ENCODE measurements at places on chromosomes 6 and 20. TPM values are rescaled to one million over a fixed set of nuclear protein-coding genes. Genes with fewer than 3 reads are reported as not detected.
A peak's percentile ranks its signal among the peaks of the same experiment; 100 is the strongest.

The GSTA2 gene
- total RNA-seq, result 25.3 TPM

The TFAP2D gene
- total RNA-seq, result not detected

The CLDN20 gene
- total RNA-seq, result not detected

The OR12D3 gene
- total RNA-seq, result not detected

The ATRN gene
- total RNA-seq, result 36.9 TPM

The MOG gene
- total RNA-seq, result not detected

The MUC21 gene
- 0.65 TPM for total RNA-seq

The MTFR2 gene
- 2.5 TPM for total RNA-seq

The THBD gene
- total RNA-seq, result 1.5 TPM

The ACTL10 gene
- total RNA-seq, result 1.7 TPM

The CASS4 gene
- total RNA-seq, result 0.38 TPM

The IP6K3 gene
- total RNA-seq, result not detected

The CST4 gene
- 56.8 TPM for total RNA-seq

The COL9A3 gene
- 21.2 TPM for total RNA-seq

The ETV7 gene
- total RNA-seq, result 1.7 TPM

The TBXT gene
- total RNA-seq, result 0.85 TPM

The LZTS3 gene
- 17.2 TPM for total RNA-seq

GRCh38 chr20:57473246-57474048 is 51.5 kb downstream of the CTCFL start:
- H3K27me3 ChIP-seq, result peaks cover 16% of the 10 kb centered on the region
- H3K27ac ChIP-seq, result no peak overlapping the region
- H3K4me3 ChIP-seq, result no peak overlapping the region
- H3K36me3 ChIP-seq, result no peaks in the 10 kb centered on the region
- peaks cover 34% of the 10 kb centered on the region for H3K4me1 ChIP-seq

- H3K27me3 ChIP-seq, result peaks cover 5% of the 10 kb centered on the region
- H3K36me3 ChIP-seq, result no peaks in the 10 kb centered on the region
- H3K4me3 ChIP-seq, result no peak overlapping the region
- peaks cover 16% of the 10 kb centered on the region for H3K4me1 ChIP-seq
Measured at GRCh38 chr6:2866171-2866846, 24.6 kb upstream of the SERPINB1 start.

- H3K4me3 ChIP-seq, result no peak overlapping the region
- H3K4me1 ChIP-seq, result peaks cover 3% of the 10 kb centered on the region
- no peak for DNase-seq
- H3K36me3 ChIP-seq, result peaks cover 8% of the 10 kb centered on the region
- no peaks in the 10 kb centered on the region for H3K27me3 ChIP-seq
Measured at GRCh38 chr20:35273449-35274171, 4.3 kb downstream of the MMP24OS start.

- H3K4me3 ChIP-seq, result no peak overlapping the region
- DNase-seq, result no peak
- no peaks in the 10 kb centered on the region for H3K4me1 ChIP-seq
- no peak overlapping the region for H3K27ac ChIP-seq
- H3K36me3 ChIP-seq, result peaks cover 26% of the 10 kb centered on the region
Measured at GRCh38 chr20:31790401-31790800, 28.8 kb upstream of the MYLK2 start.

GRCh38 chr6:119323478-119323877 is 26.1 kb downstream of the MAN1A1 start:
- H3K27me3 ChIP-seq, result no peaks in the 10 kb centered on the region
- peaks cover 6% of the 10 kb centered on the region for H3K36me3 ChIP-seq
- no peak overlapping the region for H3K27ac ChIP-seq
- no peak overlapping the region for H3K4me3 ChIP-seq
- no peak for DNase-seq
- H3K4me1 ChIP-seq, result no peaks in the 10 kb centered on the region

- H3K36me3 ChIP-seq, result no peaks in the 10 kb centered on the region
- no peak overlapping the region for H3K27ac ChIP-seq
- peaks cover 9% of the 10 kb centered on the region for H3K27me3 ChIP-seq
- DNase-seq, result no peak
Measured at GRCh38 chr20:41664584-41664983, 46.4 kb upstream of the CHD6 start.

DNA sequence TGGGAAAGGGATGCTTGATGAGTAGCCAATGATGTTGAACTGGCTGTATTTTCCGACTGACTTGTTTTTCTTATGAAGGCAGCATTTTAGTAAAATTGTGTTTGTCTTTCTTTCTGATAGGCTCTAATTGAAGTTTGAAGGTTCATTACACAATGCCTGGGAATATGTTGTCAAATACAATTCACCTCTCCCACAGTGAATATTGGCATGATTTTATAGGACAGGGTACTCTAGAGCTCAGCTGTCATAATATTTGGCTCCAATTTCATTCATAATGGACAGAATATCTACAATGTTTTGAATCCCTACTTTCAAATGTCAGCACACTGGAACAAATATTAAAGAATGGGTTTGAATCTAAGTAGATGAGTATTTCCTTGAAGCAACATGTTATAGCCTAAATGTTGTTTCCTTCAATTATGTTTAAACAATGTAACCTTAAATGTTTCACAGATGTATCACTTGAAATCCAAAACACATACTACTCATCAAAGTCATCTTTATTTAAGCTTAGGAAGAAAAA is 81.4 kb downstream of the LAMA2 start:
- H3K4me3 ChIP-seq, result no peak overlapping the region
- no peak overlapping the region for H3K27ac ChIP-seq
- H3K4me1 ChIP-seq, result peaks cover 9% of the 10 kb centered on the region

GRCh38 chr6:72374172-72374571 is 247.7 kb upstream of the KCNQ5 start:
- no peaks in the 10 kb centered on the region for H3K36me3 ChIP-seq
- no peak for DNase-seq
- H3K4me1 ChIP-seq, result peaks cover 5% of the 10 kb centered on the region
- H3K27me3 ChIP-seq, result no peaks in the 10 kb centered on the region
- no peak overlapping the region for H3K4me3 ChIP-seq

- H3K4me1 ChIP-seq, result peaks cover 29% of the 10 kb centered on the region
- H3K27ac ChIP-seq, result peak overlapping the region; percentile 98
- no peaks in the 10 kb centered on the region for H3K27me3 ChIP-seq
- peaks cover 11% of the 10 kb centered on the region for H3K36me3 ChIP-seq
- peak overlapping the region; percentile 99 for H3K4me3 ChIP-seq
Measured at GRCh38 chr6:113971741-113972140, 793 bp upstream of the HDAC2 start.

GRCh38 chr6:37788259-37788658 is 31.3 kb upstream of the ZFAND3 start:
- no peak overlapping the region for H3K4me3 ChIP-seq
- H3K4me1 ChIP-seq, result peaks cover 42% of the 10 kb centered on the region
- DNase-seq, result no peak
- H3K27ac ChIP-seq, result no peak overlapping the region
- H3K36me3 ChIP-seq, result no peaks in the 10 kb centered on the region

GRCh38 chr20:2775139-2775538 is 25.3 kb downstream of the CPXM1 start:
- DNase-seq, result no peak
- H3K4me3 ChIP-seq, result no peak overlapping the region
- H3K36me3 ChIP-seq, result no peaks in the 10 kb centered on the region
- peaks cover 22% of the 10 kb centered on the region for H3K27me3 ChIP-seq
- no peak overlapping the region for H3K27ac ChIP-seq

DNA sequence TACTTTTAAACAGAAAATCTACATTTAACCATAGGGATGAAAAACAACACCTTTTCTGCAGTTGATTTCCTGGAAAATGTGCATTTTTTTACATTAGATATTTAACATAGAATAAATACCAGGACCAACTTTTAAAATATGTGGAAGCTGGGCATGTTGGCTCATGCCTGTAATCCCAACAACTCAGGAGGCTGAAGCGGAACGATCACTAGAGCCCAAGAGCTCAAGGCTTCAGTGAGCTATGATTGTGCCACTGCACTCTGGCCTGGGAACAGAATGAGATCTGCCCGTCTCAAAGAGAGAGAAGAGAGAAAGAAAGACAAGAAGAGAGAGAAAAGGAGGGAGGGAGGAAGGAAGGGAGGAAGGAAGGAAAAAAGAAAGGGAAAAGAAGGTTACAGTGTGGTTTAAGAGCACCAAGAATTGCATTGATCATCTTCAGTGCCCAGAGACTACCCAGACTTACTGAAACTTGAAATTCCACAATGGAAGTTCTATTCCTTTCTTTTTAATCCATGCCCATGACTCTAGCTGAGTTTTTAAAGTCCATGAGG is 189.4 kb upstream of the ARID1B start:
- H3K27me3 ChIP-seq, result no peaks in the 10 kb centered on the region
- no peak overlapping the region for H3K4me3 ChIP-seq
- no peaks in the 10 kb centered on the region for H3K36me3 ChIP-seq
- no peaks in the 10 kb centered on the region for H3K4me1 ChIP-seq
- H3K27ac ChIP-seq, result no peak overlapping the region

DNA sequence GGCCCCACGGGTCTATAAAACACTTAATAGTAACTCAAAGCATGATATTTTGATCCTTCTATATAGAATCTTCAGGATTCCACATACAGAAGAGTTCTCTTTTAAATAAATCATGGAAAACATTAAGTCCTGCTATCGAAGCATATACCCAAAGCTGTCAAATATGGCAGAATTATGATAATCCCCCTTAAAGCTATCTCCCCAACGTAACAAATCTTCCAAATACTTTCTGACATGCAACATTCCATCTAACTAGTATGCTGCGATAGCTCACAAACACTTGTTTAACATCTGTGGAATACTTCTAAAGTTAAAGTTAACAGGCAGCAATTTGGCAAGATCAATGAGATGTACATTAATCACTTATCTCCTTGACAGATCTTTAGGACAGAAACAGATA is 371.0 kb upstream of the RUNX2 start:
- H3K4me1 ChIP-seq, result no peaks in the 10 kb centered on the region
- H3K27me3 ChIP-seq, result no peaks in the 10 kb centered on the region
- no peak overlapping the region for H3K27ac ChIP-seq
- H3K36me3 ChIP-seq, result peaks cover 7% of the 10 kb centered on the region

DNA sequence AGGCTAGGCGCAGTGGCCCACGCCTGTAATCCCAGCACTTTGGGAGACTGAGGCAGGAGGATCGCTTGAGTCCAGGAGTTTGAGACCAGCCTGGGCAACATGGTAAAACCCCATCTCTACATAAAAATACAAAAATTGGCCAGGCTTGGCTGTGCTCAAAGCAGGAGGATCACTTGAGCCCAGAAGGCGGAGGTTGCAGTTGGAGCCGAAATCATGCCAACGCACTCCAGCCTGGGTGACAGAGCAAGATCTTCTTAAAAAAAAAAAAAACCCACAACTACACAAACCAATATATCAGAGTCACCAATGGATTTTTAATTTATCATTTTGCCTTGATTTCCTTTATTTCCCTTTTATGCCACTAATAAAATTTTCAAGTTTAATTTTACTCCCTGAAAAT is 9.3 kb downstream of the MAP3K5 start:
- peaks cover 4% of the 10 kb centered on the region for H3K4me1 ChIP-seq
- H3K4me3 ChIP-seq, result no peak overlapping the region
- peaks cover 3% of the 10 kb centered on the region for H3K36me3 ChIP-seq
- no peak for DNase-seq
- H3K27ac ChIP-seq, result peak overlapping the region; percentile 94
- H3K27me3 ChIP-seq, result peaks cover 6% of the 10 kb centered on the region

DNA sequence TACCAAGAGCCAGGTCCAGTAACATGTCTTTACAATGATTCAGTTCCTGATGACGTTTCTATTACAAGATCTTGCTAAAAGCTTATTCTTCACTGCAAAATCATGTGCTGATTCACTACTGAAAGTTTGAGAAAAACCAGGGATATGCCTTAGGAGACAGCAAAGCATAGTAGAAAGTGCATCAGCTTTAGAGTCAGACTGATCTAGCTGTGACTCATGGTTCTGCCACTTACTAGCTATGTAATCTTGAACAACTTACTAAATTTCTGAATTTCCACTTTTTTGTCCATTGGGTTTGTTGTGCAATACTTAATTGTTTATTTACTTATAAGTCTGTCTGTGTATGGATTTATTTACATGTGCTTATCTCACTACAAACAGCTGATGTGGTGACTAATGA is 198.5 kb upstream of the RSPO3 start:
- no peak overlapping the region for H3K27ac ChIP-seq
- H3K36me3 ChIP-seq, result no peaks in the 10 kb centered on the region
- H3K4me3 ChIP-seq, result no peak overlapping the region
- no peaks in the 10 kb centered on the region for H3K27me3 ChIP-seq
- DNase-seq, result no peak

GRCh38 chr6:149102324-149102723 is 215.2 kb upstream of the TAB2 start:
- no peaks in the 10 kb centered on the region for H3K27me3 ChIP-seq
- no peaks in the 10 kb centered on the region for H3K36me3 ChIP-seq
- no peak for DNase-seq
- no peak overlapping the region for H3K27ac ChIP-seq
- H3K4me3 ChIP-seq, result no peak overlapping the region

GRCh38 chr20:46255440-46256104 is 52.7 kb downstream of the CDH22 start:
- no peaks in the 10 kb centered on the region for H3K36me3 ChIP-seq
- no peak overlapping the region for H3K4me3 ChIP-seq
- peak; percentile 81 for DNase-seq
- no peaks in the 10 kb centered on the region for H3K4me1 ChIP-seq
- H3K27ac ChIP-seq, result no peak overlapping the region
- H3K27me3 ChIP-seq, result peaks cover 57% of the 10 kb centered on the region

DNA sequence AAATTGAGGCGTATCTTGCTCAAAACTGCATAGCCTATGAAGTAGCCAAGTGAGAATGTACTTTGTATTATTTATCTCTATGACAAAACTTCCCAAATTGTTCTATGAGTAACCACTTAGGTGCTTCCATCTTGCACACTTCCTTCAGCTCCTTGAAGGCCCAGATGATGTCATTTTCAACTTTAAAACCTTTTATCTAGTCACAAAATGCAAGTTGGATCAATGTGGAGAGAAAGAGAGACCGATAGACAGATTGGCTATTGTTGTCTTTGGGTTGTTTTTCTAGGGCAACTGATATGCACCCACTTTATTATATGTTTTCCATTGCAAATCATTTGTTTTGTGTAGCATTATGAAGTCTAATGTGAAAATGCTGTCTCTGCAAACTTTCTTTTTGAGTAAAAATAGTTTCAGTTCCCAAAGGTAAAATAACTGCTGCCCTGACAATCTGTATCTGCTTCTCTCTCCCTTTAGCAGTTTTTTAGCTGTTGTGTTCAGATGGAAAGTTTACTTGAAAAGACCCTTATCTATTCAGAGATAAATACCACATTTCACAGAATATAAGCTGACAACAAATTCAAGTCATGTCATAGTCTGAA is 73.7 kb upstream of the CITED2 start:
- no peaks in the 10 kb centered on the region for H3K36me3 ChIP-seq
- H3K27ac ChIP-seq, result no peak overlapping the region
- H3K4me1 ChIP-seq, result peaks cover 23% of the 10 kb centered on the region
- no peaks in the 10 kb centered on the region for H3K27me3 ChIP-seq
